ENCODE measurements at places on chromosomes 4 and X.

DNA sequence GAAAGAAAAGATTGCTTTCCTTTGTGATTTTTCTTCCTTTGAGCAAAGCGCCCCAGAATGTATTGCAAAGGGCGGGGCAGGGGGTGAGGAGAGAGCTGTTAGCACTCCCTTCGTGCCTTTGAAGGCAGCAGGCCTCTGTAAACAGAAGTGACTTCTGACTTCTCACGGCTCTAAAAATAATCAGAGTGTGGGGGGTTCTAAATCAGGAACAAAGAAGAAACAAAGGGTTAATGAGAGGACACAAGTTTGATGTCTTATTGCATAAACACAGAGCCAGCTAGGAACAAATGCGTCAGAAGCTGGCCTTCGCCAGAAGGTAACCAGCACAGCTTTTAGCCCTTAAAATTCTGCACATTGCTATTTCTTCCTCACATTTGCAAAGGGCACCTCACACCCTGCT lies 626.2 kb downstream of the MID1IP1 start:
- DNase-seq: no peak

DNA sequence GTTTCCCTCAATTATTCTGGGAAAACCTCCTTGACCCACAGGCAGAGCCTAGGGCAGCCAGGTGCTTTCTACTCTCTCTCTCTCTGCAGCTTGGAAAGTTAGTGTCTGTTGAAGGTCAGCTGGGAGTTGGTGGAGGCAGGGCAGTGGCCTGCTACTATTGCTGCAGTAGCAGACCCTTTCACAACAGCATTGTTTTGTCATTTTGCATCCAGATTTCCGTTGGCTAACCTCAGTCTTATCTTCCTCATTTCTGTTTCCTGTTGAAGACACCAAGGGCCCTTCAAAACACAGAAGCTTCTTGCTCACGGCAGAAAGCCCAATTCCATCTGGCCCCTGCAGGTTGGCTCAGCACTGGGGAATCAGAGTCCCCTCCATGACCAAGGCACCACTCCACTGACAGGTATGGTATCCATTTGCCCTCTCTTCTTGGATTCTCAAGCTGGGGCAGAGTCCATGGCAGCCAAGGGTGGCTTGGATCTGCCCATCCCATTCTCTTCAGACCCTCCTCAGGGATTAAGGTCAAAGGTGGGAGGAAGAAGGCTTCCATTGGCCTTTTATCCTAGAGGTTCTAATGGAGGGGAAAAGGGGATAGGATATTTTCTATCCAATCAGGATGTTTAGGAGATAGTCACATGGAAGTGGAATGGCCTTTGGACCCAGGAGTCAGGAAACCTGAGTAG lies 24.6 kb downstream of the VSIG4 start:
- DNase-seq: no peak

DNA sequence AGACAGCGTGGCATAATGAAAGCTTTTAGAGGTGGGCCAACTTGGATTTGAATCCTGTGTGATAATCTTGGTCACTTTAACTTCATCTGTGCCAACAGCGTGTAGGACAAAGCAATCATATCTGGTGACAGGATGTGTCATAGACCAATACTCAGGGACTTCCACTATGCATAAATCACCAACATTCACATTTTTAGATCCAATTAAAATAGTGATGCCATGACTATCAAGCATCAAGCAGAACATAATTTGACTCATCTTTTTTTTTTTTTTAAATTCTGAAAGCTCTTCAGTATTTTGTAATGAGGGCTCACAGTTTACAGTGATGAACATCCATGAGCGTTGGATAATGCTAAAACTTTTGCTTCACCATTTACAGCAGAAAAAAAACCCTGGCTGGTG lies 27.3 kb upstream of the RAPGEF2 start:
- no peak for DNase-seq

GRCh38 chrX:113675278-113675677 lies 834.6 kb upstream of the AMOT start:
- DNase-seq: no peak

DNA sequence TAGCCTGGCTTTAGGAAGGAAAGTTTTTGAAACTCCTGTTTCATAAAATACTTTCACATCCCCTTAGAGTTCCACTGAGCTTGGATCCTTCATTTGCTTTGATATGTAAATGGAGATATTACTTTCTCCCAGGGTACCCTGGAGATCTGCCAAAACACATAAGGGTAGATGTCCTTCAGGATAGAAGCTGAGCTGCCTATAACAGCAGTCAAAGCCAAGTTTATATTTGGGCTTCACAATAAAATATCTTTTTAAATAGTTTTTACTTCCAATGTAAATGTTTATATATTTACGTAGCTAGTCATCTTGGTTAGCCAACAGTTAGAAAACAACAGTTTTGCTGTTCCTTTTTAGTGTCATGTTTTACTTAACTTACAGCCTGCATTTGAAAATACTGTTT lies 742.3 kb upstream of the POU3F4 start:
- no peak for DNase-seq

DNA sequence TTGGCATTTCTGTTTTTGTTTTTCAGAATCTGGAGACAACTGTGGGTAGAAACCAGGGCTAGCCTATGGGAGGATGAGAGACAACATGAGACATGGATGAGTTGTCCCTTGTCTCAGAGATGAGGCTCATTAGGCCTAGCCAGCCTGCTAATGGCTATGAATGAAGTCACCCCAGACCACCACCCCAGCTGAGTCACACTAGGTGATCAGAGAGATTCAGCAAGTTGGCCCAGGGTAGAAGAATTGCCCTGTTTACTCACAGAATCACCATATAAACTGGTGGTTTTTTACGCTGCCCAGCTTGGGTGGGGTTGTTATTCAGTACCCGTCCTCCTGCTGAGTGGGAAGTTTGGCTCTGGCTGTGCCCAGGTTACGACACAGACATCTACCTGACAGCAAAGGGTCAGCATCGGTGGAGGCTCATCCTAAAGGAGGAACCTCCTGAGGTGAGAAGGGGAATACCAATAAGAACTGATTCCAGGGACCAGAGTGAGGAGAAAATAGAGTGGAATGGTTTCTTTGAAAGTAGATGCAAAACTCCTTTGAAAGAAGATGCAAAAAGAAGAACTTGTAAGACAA lies 17.2 kb upstream of the ARSJ start:
- DNase-seq: no peak

- DNase-seq: no peak
These were observed 6.1 kb downstream of the TCEANC start for GRCh38 chrX:13659063-13659462.

DNA sequence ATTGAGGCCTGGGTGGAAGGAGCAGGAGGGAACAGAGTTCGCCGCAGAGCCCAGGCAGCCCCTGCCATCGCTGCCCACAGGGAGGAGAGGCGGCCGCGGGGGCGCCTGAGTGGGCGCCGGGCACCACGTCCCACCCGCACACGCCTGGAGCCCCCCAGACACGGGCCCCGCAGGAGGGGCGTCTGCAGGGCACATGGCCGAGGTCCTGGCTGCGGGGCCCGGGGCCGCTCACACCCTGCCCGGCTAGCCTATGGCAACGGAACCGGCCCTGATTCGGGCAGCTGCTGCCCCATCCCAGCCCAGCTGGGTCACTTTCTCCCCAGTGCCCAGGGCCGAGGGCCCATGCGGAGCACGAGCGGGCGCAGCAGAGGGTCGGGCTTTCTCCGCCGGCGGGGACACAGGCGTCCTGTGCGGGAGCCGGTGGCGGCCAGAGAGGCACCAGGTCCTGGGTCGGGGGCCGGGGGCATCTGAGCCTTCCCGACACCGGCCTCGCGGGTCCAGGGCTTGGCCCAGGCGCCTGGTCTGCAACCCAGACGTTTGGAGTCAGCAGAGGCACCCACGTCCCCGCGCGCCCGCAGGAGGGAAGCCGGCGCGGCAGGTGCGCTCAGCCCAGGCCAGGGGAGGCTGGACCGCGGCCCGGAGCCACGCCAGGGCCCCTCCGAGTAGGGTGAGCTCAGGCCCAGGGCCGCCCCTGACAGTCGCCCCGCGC lies 91.2 kb downstream of the FAM53A start:
- no peak for DNase-seq

GRCh38 chr4:102061133-102061532 lies 270.6 kb downstream of the BANK1 start:
- no peak for DNase-seq

GRCh38 chrX:139204898-139205667 lies 325.5 kb upstream of the F9 start:
- no peak for DNase-seq

GRCh38 chrX:109959356-109959871 lies 43.5 kb upstream of the TMEM164 start:
- DNase-seq: no peak

DNA sequence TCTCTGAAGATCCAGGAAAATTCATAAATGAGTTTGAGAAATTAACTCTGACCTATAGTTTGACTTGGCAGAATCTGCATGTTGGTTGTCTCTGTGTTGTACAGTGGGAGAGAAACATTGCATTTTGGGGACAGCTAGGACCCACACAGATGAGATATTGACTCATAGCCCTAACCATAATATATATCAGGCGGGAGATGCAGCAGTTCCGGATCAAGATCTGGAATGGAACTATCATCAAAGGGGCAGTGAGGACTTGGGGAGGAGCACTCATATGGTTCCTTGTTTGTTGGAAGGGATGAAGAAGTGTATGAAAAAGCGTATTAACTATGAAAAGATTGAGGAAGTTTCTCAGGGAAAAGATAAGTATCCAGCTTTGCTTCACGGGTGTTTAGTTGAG lies 14.0 kb downstream of the CXCL2 start:
- DNase-seq: no peak

DNA sequence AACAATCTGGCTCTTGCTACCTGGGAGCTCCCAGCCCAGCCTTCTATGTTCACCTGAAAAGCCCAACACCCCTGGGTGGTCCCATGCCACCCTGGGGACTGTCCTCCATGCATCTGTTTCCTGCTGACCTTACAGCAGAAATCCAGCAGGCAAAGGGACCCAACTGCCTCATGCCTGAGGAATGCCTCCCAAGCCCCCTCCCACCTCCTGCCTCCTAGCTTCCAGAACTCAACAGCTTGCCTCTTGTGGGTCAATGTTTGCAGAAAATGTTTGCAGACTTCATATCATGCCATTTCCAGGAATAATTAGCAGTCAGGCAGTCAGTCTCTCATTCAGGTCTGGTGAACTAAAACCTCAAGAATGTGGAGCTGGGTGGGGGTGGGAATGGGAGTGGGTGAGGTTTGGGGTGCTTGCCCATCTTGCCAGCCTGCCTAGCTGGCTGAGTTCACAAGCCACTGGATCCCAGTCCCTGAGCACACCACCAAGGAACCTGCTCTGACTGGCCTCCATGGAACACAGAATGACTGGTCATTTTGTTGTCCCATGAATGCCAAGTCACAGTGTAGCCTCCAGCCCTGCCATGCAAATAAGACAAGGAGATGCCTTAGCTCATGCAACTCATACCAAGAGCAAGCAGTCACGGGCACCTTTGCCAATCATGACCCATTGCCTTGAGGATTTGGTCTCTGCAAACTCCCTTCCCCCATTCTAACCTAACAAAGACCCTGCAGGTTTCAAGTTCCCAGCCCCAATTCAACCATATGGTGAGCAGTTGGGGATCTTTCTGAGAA lies 12.1 kb upstream of the PLAC1 start:
- no peak for DNase-seq

DNA sequence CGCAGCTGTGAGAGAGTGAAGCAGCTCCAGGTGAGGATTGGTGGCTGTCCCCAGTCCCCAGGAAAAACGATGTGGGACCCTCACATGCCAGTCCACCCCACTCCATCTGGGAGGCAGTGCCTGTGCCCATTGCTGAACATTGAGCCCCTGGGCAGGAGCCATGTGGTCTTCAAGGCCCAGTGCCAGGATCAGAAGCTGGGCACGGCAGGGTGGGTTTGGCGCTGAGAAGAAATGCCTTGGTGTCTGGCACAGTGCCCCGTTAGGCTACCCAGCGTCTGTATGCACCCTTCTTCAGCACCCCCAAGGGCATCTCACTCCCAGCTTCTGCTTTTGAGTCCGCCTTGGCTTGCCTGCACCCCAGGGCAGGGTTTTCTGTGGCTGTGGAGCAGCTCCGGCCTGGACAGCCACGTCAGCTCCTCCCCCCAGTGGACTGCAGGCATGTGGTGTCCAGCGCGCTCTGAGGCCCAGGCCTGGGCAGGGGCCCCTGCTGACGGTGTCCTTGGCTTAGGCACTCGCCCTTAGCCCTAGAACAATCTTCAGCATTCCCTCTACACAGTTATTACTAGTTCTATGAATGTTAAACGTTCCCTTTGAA lies 28.6 kb downstream of the RGS12 start:
- no peak for DNase-seq

GRCh38 chr4:125832161-125832560 lies 517.4 kb downstream of the FAT4 start:
- DNase-seq: no peak

- no peak for DNase-seq
These were observed 104.0 kb upstream of the MBNL3 start for GRCh38 chrX:132592880-132593279.

DNA sequence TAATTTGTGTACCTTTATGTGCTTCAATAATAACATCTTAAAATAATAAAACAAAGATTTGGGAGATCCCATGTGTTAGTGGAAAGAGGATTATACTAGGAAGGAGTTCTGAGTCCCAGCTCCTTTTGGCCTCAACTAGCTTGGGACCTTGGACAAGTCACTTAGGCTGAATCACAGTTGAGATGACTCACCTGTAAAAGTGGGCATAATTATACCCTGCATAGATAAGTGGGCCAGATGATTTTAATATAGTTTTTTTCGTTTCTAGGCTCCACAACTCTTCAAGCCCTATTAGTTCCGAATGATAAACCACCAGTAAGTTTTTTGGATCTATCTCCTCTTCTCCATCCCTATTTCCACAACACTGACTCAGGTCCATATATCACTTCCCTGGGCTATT lies 131.8 kb downstream of the ENOX2 start:
- no peak for DNase-seq

GRCh38 chr4:118367361-118367760 lies 14.6 kb upstream of the PRSS12 start:
- DNase-seq: no peak

DNA sequence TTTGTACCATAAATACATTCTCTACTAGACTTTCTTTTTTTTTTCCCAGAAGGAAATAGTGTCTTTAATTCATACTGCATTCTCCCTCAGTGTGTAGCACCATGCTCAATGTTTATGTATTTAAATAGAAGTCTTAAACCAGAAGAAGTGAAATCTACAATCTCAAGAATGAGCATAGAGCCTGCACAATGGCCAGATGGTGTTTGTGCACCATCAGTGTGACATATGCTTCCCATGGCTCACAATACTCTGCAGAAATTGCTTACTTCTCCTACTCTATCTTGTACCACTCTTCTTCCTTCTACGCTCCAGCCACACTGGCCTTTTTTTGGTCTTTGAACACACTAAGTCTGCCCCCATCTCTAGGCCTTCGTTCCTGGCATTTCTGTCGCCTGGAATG lies 2.6 kb upstream of the DOCK11 start:
- DNase-seq: no peak

- no peak for DNase-seq
These were observed 68.3 kb downstream of the C4orf33 start for GRCh38 chr4:129164243-129164642.

- DNase-seq: no peak
These were observed 1.7 kb upstream of the MPP1 start for GRCh38 chrX:154806837-154807501.

DNA sequence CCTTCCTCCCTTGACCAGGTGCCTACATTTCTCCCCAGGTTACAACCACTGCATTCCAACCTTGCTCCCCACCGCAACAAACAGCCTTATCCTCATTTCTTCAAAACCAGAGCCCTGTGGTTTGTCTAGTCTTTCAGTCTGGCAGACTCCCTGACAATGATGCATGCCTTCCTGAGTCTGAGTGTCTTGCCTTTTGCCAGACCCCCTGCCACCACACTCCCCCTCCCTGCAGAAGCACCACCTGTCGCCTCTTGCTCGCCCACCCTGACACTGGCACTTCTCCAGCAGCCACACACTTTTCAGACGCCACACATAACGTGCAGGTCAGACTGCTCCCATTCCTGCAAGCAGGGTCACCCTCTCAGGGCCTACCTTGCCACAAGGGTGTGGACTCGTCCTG lies 349.2 kb upstream of the NOCT start:
- DNase-seq: no peak
